ENCODE measurements at places on chromosomes 2 and 18. TPM values are rescaled to one million over a fixed set of nuclear protein-coding genes. Genes with fewer than 3 reads are reported as not detected.

SULT1C4 gene
- not detected for total RNA-seq

CAVIN2 gene
- total RNA-seq = 4.9 TPM

IL36B gene
- total RNA-seq = not detected

EIF2AK3 gene
- total RNA-seq = 9.7 TPM

LYPD6B gene
- 7.3 TPM for total RNA-seq
